Stimulated activated CD8-positive, alpha-beta memory T cell treated with anti-CD3 and anti-CD28 coated beads, Interleukin-12 subunit alpha, Interleukin-12 subunit beta, amount 100 ng/mL, for 4 hours (primary cell): ENCODE measurements at places on chromosomes 3 and 15.

- no peak for DNase-seq
Measured at GRCh38 chr3:23253214-23253613, 50.1 kb downstream of the UBE2E2 start.

DNA sequence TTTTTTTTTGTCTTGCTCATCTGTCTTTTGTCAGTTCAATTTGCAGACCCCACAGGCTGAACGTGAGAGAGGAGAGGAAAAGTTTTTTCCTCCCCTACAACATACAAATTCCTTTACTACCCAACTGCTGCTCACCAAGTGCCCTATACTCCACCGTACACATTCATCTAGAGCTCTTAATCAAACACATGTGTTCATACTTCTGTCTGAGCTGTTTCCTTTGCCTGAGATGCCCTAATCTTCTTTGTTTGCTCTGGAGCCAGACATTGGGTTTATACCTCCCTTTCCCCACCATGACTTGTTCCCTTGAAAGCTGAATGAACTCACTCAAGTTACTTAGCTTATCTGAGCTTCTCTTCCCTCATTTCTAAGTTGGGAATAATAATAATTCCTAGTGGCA lies 122.7 kb upstream of the RASGRP1 start:
- no peak for DNase-seq

DNA sequence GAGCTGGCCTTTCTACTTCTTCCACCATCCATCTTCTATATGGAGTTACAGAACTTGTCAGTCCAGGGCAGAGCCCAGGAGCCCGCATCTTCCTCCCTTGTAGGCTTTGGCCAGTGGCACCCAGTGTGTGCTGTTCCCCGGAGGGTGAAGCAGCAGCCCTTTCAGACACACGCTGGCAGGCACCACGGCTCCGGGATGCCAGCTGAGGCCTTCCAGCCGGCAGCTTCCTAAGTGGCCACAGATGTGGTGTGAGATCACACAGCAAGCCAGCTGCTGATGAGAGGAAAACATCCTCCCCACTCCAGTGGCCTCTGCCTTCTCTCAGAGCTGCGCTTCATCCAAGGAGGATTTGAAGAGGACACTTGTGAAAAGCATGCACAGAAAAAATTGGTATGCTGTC lies 24.1 kb downstream of the CRABP1 start:
- DNase-seq: no peak

- DNase-seq: no peak
Measured at GRCh38 chr3:146243559-146243958, 7.3 kb downstream of the PLSCR4 start.

DNA sequence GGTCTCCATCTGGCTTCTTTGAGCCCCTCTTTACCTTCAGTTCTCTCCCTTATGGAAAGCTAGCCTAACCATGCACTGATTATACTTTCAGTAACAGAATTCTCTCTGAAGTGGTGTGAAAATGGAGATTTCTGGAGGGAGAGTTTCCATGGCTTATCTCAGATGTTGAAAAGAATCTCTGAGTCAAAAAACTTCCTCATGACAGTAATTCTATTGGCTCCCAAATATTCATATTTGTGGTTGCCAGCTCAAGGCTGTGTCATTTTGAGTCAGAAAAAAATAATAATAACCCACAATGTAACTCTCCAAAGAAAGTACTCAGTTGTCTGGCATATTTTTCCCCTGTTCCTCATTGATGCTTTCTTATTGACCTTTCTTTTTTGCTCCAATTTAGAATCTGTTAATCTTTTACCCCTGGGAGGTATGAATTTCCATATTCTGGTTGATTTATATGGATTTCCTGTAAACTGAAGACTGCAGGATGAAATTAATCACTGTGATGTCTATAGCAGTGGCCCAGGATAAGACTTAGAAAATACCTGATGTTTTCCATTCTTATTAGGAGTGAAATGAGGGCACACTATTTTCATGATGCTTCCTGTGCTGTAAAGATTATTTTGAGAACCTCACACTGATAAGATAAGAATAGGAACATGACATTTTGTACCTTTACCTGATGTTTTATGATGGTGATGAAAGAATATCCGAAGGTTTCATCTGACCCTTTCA lies 149.5 kb upstream of the EPHA3 start:
- no peak for DNase-seq

DNA sequence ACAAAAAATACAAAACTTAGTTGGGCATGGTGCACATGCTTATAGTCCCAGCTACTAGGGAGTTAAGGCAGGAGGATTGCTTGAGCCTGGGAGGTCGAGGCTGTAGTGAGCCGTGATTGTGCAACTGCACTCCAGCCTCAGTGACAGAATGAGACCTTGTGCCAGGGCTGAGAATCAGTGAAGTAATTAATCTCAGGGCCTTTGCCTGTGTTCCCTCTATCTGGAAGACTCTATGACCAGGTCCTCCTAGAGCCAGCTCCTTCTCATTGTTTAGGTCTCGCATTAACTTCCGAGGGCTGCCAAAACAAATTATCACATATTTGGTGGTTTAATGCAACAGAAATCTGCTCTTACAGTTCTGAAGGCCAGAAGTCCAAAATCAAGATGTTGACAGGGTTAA lies 41.4 kb upstream of the FLNB start:
- no peak for DNase-seq

GRCh38 chr3:197117114-197117513 lies 87.5 kb upstream of the MELTF start:
- no peak for DNase-seq

DNA sequence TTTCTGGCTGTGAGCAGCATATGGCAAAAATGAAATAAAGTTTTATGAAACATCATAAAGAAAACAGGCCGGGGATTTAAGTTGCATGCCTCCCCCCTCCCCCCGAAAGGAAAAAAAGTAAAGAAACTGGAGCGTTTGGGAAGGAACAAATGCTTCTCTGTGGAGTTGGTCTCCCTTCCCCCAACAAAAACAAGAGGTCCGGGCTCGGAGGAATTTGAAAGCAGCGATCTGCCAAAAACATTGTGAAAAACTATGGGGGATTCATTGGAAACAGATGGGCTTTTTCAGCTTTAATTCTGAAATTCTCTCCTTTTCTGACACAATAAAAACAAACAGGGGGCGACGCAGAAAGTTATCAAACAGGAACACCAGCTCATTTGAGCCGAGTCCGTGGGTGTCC lies 17.0 kb downstream of the RGMA start:
- DNase-seq: no peak

DNA sequence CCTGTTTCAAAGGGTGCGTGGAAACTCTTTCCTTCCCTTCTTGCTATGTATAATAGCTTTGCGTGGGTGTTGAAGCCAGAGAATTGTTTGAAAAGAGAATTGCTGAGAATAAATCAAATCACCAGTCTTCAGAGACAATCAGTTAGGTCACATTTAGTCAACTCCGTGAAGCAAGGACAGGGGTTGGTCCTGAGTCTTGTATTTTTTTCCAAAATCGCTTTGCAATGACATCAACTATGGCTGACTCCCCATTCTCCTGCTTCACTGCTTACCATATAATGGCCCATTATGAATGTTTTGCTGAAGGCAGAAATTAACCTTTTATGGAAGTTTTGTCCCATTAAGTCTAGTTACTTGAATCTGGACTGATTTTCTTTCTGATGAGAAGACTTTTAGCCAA lies 852.8 kb downstream of the AGBL1 start:
- no peak for DNase-seq

DNA sequence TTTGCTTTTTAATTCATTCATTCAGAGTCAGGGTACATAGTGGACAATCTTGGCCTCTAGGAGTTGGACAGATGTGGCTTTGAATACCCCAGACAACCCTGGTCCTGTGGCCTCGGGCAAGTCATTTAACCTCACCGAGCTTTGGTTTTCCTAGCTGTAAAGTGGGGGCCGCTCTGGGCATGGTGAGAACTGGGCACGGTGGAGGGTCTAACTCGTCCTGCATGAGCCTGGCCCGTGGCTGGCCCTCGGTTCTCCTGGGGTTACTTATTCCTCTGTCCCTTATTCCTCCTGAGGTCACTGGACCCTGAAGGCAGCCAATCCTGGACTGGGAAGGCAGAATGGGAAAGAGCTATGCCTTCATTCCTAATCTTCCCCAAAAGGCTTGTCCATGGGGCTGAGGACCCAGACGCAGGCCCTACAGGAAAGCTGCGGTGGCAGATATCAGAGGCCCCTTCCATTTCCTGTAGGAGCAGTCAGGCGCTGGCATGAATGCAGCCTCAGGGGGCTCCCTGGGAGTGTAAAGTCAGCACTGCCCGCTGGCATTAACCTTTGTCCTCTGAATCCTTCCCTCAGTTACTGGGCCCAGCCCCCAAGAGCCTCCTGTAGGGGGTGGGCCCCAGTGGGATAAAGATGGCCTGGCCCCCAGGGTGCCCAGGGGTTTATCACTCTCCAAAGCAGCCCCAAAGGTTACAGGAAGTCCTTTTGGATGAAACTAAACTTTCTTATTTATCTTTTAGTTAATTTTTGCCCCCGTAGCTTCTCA lies 17.9 kb upstream of the SEC13 start:
- DNase-seq: no peak

DNA sequence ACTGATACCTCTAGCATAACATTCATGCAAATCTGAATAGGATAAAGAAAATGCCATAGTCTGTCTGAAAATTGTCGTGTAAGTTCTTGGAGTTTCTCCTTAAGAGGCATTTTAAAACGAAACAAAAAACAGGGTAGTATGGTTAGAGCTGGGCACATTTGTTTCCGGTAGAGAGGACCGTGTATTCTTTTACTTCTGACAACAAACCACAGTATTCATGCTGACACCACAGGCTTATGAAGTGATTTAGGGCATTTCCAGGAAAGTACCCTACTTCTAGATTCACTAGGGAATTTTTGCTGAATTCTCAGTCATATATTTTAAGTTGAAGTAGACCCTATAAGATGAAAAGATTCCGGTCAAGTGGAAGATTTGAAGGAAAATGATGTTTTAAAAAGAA lies 541.3 kb downstream of the UNC13C start:
- no peak for DNase-seq

GRCh38 chr15:94338243-94338846 lies 107.0 kb downstream of the MCTP2 start:
- no peak for DNase-seq

DNA sequence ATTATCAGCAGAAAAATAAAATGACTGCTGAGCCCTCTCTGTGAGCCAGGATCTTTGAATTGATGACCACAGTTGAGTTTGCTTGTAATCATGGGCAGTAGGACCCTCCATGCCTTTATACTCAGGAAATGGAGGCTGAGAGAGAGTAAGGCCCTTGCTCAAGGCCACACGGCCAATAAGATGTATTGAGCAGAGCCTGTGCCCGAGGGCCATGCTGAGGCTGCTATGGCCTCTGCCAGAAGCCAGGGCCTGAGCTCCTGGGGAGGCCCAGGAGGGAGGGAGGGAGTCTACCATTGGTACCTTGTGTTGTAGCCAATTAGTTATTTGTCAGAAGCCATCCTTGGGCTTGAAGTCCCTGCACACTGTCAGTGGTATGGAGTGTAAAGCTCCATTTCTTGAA lies 151.4 kb downstream of the DNAJB8 start:
- DNase-seq: no peak

GRCh38 chr3:67947808-67948508 lies 293.5 kb upstream of the SUCLG2 start:
- DNase-seq: peak; percentile 1

GRCh38 chr3:183816681-183817510 lies 8.5 kb downstream of the MAP6D1 start:
- DNase-seq: no peak

DNA sequence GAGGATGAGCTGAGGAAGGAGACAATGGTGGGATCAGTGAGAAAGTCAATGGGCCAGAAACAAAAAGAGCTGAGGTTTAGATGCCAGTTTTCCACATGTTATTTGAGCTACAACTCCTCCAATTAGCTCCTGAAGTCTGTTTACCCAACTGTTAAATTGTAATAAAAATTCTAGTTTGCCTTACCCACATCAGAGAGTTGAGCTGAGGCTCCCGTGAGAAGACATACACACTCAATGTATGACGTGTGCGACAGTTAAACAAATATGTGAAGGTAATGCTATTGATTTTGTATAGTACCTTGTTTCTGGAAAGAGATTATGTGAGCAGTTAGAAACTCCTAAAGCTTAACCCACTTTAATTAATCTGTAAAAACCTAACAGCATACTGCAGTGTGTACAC lies 318.1 kb upstream of the GRM7 start:
- DNase-seq: no peak

DNA sequence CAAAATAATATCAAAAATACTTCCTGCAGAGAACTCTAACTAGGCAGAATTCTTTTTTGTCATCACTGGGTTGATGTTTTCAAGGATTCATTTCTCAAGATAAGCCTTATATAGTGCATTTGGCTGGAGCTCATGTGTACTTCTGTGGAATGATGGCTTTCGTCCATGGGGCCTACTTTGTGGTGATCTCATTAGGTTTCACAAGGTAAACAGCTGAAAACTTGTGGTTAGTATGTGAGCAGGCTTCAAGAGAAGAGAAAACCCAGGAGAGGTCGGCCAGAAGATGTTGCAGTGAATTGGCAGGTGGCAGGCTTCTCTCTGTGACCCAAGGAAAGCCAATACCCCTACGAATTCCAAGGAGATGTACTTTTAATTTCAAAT lies 121.4 kb upstream of the PHLDB2 start:
- no peak for DNase-seq

DNA sequence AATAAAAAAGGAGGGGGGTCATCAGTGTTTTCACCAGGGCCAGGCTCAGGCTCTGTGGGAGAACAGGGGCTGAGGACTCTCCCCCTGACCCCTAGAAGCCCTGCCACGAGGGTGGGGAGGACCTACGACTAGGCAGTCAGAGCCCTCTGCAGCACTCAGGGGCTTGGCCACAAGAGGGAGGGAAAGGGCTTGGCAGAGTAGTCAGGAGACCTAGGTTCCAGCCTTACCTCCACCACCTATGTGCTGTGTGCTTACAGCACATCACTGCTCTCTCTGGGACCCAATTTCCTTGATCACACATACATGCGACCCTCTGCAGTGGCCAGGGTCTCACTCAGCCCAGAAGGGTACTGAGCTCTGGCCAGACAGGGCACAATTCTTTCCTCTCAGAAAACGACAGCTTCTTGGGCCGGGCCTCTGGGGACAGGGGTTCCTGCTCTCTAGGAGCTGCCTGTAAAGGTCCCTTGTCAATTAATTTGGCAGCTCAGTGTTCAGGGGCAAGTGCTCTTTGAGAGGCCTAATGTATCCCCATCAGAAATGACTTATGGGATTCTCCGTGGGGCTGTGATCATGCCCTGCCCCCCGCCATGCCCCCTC lies 16.4 kb upstream of the SKIC8 start:
- no peak for DNase-seq

DNA sequence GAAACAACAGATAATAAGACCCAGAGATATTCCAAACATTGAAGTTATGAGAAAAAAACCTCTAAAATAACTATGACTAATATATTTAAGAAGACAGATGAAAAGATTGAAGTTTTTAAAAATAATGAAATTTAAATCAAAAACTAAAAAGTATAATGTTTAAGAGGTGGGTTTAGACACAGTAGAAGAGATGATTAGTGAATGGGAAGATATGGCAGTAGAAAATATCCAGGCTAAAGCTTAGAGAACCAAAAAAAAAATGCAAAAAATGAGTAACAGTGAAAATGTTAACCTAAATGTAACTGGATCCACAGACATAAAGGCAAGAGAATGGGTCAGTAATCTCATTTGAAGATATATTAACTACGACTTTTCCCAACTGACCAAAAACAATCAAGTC lies 52.2 kb downstream of the RETNLB start:
- no peak for DNase-seq

- DNase-seq: no peak
Measured at GRCh38 chr3:138019281-138020069, 9.5 kb downstream of the CLDN18 start.

GRCh38 chr3:72453706-72454105 lies 394.5 kb downstream of the SHQ1 start:
- DNase-seq: no peak
